Hippocampal formation (tissue), 2 donors: ENCODE measurements at places on chromosomes 16 and 17.

GRCh38 chr17:32445074-32445415, 735 bp downstream of the PSMD11 start:
- no peak for DNase-seq

GRCh38 chr17:46763416-46763815, 55.1 kb downstream of the WNT3 start:
- DNase-seq: no peak

DNA sequence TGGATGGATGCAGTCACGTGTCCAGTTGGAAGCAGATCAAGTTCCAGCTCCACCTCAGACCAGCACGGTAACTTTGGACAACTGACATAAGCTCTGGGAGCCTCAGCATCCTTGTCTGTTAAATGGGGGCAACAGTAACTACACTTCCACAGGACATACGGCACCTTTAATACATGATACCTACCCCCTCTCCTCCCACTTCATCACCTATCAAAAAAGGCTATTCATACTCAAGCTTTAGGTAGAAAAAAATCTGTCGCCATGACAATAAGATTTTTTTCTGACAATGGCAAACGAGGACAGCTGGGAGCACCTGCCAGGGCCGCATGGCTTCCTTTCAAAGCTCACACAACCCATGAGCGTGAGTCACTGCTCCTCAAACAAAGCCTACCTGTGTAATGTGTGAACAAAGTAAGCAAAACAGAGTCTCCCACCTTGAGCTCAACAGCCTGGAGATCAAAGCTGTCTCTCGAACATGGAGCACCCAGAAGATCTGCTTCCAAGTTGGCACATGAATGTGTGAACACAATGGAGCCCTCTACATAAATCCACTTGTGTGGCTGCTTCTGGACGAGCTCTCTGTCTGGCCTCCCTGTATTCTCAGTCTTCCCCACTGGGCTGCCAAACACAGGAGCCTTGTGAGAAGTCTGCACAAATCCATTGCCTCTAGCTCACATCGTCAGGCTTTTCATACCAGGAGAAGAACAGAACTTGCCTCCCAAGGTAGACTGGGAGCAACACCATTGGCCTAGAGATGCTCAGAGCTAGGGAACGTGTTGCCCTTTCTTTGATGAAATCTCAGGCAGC, 459.7 kb downstream of the SOX9 start:
- DNase-seq: no peak

GRCh38 chr16:84262939-84263338, 23.1 kb upstream of the KCNG4 start:
- DNase-seq: no peak

GRCh38 chr17:8698162-8698971, 46.3 kb downstream of the CCDC42 start:
- DNase-seq: no peak
